ENCODE measurements at places on chromosomes 7 and 10. TPM values are rescaled to one million over a fixed set of nuclear protein-coding genes. Genes with fewer than 3 reads are reported as not detected.

PLEKHS1 gene
- 6.2 TPM for total RNA-seq

LRRC4 gene
- total RNA-seq: under 0.01 TPM

- no peak for DNase-seq
Observed at GRCh38 chr7:47584536-47584895, 2.6 kb upstream of the TNS3 start.

DNA sequence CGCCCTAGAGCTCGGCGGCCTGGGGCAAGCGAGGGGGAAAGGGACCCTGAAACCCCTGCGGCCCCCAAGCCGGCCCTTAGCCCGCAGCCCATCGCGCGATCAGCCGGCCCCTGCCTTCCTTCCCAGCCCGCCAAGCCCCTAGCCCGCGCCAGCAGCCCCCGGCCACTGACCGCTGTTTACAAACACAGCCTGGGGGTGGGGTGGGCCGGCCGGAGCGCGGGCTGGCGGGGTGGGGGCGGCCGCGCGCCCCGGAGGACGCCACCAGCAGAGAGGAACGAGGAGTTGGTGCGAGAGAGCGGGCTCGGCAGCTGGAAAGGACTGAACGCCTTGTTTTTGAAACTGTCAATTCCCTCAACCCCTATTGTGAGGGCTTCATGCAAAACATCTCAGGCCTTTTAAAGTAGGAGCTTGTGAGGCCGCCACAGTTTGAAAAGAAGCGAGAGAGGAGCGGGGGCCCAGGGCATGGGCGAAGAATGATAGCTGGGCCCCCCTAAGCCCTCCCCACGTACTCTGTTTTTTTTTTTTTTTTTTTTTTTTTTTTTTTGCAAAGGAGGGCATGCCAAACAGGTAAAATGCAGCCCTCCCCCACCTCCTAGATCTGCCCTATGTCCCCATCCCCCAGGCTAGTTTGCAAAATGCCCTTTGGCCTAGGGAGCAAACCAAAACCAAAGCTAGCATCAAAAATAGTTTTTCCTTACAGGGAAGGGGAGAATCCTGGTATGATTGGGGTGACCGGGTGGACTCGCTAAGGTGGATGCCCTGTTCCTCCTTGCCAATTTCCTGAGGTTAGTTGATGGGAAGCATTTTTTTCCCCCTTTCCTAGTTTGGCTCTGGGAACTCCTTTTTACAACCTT lies 15.0 kb downstream of the SKIDA1 start:
- DNase-seq: no peak

DNA sequence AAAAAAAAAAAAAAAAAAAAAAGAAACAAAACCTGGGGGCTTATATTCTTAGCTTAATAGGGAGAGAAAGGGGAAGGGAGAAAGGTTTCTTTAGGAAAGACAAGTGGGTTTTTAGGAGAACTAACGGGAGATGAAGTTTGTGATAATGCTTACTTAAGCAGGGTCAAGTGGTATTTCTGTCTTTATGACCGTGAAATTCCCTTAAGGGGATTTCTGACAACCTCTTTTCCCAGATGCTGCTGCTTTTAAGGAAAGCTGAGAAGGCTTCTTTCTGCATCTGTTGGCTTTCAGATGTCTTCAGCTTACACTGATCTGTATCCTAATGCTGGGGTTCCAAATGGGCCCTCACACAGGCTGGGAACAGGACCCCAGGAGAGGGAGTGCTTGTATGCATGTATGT lies 42.6 kb downstream of the ADAMTS14 start:
- DNase-seq: no peak

- no peak for DNase-seq
Observed at GRCh38 chr7:142519079-142520078, 229.9 kb upstream of the PRSS1 start.

- no peak for DNase-seq
Observed at GRCh38 chr7:7329326-7329725, 147.0 kb downstream of the C1GALT1 start.

All from body of pancreas (tissue), 4 donors.